CD4-positive, CD25-positive, alpha-beta regulatory T cell (primary cell): ENCODE measurements at places on chromosomes 1 and 21. TPM values are rescaled to one million over a fixed set of nuclear protein-coding genes. Genes with fewer than 3 reads are reported as not detected.

GRCh38 chr1:162873671-162874666, 13.0 kb upstream of the CCDC190 start:
- DNase-seq, result no peak

DNA sequence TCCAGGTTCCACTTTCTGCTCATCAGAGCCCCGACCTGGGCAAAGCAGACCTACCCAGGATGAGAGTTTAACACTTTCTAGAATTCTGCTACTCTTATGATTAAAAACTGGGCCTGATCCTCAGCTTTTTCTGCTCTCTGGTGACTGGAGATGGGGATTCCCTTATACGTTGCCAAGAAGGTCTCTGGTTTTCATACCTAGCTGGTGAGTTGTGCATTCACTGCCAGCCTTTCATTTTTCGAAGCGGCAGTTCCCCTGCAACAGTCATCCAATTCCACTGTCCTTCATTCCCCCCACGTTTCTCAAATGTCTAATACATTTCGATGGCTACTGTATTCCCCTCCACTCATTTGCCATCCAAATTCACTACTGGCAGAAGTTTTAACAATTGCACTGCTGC, 135.3 kb downstream of the ADSS2 start:
- DNase-seq, result no peak

DNA sequence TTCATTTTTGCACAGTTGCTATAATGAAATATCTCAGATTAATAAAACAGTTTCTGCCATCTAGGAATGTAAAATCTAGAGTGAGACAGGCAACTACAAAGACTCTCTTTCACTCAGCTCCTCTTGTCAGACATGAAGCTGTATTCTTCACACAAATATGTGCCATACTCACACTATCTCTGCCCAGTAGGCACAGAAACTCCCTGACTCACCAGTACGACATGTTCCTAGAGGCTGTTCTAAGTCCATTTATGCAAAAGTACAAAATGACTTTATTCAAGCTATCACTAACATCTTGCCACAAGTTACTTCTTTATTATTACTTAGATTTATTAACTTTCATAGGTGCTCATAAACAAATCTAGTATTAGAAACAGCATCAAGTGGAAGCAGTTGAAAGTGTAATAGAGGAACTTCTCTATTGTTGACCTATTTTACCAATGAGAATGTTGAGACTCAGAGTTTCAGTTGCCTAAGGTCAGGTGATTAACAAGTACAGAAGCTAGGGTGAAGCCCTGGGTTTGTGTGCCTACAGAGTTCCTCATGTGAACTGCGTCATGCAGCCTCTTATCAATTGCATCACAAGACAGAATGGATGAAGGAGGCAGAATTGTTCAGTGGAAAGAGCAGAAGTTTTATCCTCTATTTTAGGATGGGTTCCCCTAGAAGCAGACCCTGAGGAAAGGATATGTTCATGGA, 98.9 kb downstream of the RGS2 start:
- no peak for DNase-seq

OR10J5 gene
- not detected for total RNA-seq

GRCh38 chr1:115641762-115642167, at the start of gene VANGL1:
VANGL1 (plus strand) TSS chr1:115641970; CDS start chr1:115651414, 9,444 bp downstream.
- DNase-seq, result peak; percentile 76

ERO1B gene
- 15.2 TPM for total RNA-seq

LAX1 gene
- total RNA-seq, result 53.0 TPM

GRCh38 chr21:38315122-38315521, 58.3 kb downstream of the KCNJ15 start:
- no peak for DNase-seq

DNA sequence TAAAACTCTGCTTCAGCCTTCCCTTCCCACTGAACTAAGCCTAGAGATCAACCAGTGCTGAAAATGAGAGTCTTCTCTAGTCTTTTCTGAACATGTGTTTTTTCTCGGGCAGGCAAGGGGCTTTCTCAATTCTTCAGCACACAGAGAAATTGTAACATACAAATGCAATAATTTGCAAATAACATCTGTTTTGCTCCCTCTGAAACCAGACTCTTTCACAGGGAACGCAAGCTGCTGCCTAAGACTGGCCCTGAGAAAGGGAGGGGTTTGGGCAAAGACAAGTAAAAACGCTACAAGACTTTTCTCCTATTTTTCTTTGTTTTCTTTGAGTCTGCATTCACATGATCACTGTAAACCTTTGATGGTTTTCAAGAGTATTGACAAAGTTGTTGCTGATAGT, 39.6 kb upstream of the VN1R5 start:
- DNase-seq, result no peak

DNA sequence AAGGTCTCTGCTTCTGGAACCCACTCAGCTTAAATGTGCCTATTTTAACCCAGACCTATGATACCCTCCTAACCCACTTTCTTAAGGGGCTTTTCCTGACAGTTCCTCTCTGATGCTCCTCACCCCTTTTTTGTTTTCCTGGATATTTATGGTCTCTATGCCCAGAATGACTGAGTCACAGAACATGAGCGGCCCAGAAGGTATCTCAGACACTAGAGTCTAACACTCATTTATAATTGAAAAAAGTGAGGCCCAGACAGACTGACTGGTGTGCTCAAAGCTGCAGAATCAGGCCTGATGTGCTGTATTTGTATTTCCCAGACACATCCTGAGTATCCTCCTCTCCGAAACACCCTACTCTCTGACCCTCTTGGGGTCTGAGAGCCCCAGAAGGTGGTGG, 44.0 kb downstream of the LRRC71 start:
- DNase-seq, result no peak

- no peak for DNase-seq
Measured at GRCh38 chr1:54558434-54559030, 10.5 kb downstream of the ACOT11 start.

DNA sequence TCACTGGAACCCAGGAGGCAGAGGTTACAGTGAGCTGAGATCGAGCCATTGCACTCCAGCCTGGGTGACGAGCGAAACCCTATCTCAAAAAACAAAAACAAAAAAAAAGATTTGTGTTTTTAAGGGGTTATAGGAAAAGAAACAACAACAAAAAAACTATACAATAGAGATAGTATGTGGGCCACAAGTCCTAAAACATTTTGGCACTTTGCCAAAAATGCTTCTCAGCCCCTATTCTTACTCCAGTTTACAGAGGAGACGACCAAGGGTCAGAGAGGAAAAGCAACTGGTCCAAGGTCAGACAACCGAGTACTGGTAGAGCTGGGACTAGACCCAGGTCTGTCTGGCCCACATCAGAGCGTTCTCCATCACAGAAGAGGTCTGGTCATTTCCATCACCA, 3.0 kb downstream of the FBXO44 start:
- DNase-seq, result no peak

DNA sequence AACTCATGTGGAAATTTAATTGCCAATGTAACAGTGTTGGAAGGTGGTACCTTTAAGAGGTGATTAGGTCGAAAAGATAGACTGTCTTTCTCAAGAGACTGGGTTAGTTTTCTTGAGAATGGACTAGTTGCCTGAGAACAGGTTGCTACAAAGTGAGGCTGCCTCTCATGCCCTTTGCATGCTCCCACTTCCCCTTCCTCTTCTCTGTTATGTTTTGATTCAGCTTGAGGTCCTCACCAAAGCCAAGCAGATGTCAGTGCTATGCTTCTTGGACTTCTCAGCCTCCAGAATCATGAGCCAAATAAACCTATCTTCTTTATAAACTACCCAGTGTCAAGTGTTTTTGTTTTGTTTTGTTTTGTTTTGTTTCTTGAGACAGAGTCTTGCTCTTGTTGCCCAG, 187.0 kb upstream of the RUNX1 start:
- no peak for DNase-seq

DNA sequence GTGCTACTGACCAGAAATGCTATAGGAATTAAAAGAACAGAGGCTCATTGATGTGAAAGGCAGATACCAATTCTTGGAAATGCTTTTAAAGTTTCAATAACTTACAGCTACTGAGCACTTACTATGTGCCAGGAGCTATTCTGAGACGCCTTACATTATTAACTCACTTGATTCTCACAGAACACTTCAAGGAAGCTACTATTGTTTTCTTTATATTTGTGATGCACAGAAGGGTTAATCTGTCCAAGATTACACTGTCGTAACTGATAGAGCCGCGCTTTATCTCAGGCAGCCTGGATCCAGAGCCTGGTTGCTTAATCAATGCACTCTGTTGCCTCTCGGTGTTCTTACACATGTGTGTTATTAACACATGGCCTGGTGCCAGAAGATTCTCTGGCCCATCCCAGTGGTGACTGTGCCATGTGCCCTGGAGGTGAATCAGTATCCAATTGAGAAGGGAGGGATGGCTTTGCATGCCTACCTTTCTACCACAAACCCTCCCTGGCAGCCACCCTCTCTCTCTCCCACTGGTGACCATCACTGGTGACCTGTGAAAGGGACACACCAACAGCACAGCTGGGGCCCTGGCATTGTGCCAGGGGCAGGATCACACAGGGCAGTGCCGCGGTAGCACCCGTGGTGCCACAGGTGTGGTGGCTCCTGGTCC, 8.8 kb downstream of the FMO1 start:
- DNase-seq, result no peak

- DNase-seq, result no peak
Measured at GRCh38 chr21:37257511-37257966, 9.6 kb downstream of the VPS26C start.

ZNF692 gene
- 50.6 TPM for total RNA-seq

GRCh38 chr1:245051349-245052221, 103.2 kb upstream of the KIF26B start:
- DNase-seq, result no peak

CFHR4 gene
- not detected for total RNA-seq

GRCh38 chr1:89815040-89815439, 5.8 kb upstream of the LRRC8D start:
- DNase-seq, result no peak

DNA sequence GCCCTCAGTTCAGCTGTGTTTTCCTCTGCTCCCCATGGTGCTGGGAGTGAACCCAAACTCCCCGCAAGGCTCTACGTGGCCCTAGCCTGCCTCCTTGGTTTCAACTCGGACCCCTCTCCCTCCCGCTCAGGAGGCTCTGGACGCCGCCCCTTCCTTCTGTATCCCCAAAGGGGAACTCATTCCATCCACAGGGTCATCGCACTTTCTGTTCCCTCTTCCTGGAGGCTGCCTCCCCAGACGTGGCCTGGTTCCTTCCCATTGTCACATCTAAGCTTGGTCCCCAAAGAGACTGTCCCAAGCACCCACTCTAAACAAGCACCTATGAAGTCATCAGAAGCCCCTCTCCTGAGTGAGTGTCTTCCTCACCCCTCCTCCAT, 10.9 kb downstream of the KCNAB2 start:
- DNase-seq, result no peak

DNA sequence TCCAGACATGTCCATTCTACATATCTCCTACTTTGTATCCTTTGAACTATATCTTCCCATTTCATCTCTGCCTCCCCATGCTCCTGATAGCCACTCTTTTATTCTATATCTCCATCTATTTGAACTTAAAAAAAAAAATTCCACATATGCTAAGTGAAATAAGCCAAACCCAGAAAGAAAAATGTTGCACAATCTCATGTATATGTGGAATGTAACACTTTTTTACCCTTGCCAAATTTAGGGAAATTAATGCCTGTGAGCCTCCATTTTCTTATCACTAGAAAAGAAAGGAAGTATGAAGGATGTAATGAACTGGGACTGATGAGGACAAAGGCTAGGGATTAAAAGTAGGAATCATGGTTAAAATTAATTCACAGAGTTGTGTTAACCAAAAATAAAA, 53.5 kb downstream of the RGS13 start:
- no peak for DNase-seq

- no peak for DNase-seq
Measured at GRCh38 chr1:159856576-159856975, 5.9 kb downstream of the VSIG8 start.

FBLIM1 gene
- not detected for total RNA-seq

ANGPTL3 gene
- total RNA-seq, result not detected

GRCh38 chr1:108719656-108720435, 7.1 kb downstream of the FNDC7 start:
- DNase-seq, result no peak

GRCh38 chr1:109846162-109846561, 64.5 kb upstream of the CSF1 start:
- no peak for DNase-seq

- no peak for DNase-seq
Measured at GRCh38 chr21:16968436-16968835, 544.4 kb upstream of the CXADR start.

DNA sequence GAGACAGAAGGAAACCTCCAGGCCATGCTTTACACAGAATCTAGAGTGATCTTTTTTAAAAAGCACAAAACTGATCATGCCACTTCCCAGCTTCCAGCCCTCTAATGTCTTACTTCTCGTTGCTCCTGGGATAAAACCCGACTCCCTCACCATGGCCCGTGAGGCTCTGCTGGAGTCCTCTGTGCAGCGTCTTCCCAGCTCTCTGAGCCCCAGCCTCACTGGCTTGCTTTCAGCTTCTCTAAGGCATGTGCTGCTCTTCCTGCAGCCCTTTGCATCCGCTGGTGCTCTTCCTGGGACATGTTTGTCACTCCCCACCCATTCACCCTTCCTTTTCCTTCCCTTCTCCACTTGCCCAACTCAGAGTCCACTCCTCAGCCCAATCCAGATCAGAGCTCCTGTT, 184.1 kb downstream of the AK5 start:
- DNase-seq, result no peak

DDAH1 gene
- total RNA-seq, result 0.15 TPM

GRCh38 chr1:219882096-219882495, 46.3 kb downstream of the SLC30A10 start:
- no peak for DNase-seq

DNA sequence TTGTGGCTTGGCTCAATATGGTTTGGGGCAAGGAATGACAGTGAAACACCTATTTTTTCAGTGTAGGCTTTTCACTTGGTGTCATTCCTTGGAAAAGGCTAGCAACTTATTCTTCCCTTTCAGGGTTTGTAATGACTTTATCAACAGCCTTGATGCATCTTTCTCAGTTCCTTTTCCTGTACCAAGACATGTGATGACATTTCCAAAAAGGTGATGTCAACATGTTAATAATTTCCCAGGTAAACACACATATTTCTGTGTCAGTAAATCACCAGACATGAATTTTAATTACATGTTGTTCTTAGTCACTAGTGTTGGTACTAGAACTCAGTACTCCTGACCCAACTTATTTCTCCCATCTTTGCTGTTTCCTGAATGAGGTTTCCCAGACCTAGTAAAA, 37.8 kb upstream of the RRP15 start:
- no peak for DNase-seq

DNA sequence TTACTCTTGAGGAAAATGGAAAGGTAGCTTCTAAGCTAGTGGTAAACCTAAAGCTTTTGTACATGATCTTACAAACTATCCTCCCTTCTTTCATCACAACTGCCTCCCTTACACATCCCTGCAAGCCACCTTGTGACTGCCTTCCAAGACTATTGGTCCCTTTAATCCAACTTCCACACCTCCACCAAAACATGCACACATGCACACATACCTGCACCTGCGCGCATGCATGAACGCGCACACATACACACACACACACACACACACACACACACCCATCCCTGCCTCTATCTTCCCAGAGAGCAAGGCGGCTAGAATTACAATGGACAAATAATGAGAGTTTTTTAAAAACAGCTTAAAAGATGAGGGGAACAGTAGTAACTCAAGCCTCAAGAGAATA, 58.3 kb downstream of the LUZP1 start:
- DNase-seq, result no peak

- DNase-seq, result no peak
Measured at GRCh38 chr1:31336687-31337467, 36.0 kb downstream of the FABP3 start.

CD1B gene
- total RNA-seq, result not detected

- DNase-seq, result no peak
Measured at GRCh38 chr1:52707927-52708655, 9.9 kb upstream of the COA7 start.

SPRR3 gene
- total RNA-seq, result not detected
